ENCODE measurements at places on chromosomes 1 and 21.

DNA sequence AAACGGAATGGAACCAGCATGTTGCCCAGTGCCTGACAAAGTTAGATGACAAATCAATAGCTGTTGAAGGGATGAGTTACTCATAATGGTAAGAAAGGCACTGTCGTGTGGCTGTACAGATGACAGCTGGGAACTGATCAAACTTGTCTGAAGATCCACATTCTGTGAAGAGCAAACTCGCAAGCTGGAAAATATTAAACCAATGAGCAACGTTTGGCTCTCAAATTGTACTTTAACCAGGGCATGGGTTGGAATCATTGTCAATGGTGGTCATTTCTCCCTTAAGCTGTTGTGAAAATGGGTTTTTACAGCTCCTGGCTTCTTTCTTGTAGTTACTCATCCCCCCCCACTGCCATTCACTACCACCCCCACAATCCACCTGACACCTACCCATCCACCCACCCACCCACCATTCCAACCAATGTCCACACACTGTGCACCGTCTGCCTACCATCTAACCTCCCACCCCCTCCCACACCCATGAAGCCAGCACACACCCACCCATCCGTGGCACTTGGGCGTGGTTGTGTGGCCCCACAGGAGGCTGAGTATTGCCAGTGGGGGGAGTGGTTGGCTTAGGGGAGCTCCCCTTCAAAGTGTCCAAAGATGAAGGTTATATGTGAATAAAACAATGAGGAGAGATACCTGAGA, 46.7 kb downstream of the CLDN14 start:
- DNase-seq: no peak

DNA sequence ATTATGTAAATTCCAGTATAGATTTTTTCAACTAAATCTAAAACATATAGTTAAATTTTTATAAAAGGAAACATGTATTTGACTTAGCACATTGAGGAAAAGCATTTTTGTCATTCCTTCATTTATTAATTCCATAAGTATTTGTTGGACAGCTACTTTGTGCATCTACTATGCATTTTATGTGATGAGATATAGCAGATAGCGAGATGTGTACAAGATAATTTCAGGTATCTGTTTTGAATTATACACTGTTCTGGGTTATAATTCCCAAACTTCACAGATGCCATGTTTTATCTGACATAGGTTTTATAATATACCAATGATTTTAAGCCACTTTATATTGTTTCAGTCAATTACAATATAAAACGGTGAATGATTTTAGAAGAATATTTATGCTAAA, 398.7 kb downstream of the USH2A start:
- DNase-seq: no peak

DNA sequence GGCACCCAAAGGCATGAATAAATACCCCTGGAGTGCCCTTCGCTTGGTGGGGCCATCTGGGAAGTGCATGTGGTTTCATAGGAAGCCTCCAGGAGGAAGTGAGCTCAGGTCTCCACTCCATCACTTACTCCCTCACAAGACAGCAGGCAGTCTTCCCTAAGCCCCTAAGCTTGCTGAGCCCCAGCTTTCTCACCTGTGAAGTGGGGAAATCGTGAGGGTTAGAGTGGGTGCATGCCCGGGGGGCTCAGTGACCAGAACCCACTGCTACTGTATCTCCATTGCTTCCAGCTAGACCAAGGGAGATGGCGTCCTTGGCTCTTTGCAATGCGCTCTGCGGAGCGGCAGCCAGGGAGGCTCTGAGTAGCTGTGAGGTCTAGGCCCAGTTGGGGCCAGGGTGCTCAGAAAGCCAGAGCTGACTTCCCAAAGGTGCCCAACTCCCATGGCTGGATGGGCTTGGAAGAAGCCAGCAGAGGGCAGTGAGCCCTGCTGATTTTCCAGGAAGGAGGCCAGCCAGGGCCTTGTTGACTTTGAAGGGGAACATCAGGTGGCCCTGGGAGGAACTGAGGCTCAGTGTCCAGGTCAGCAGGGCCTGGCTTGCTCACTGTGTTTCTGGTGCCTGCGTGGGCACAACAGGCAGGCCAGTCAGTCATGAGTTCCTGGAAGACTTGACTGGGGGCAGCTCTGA, 27.3 kb downstream of the CDCP2 start:
- DNase-seq: no peak

DNA sequence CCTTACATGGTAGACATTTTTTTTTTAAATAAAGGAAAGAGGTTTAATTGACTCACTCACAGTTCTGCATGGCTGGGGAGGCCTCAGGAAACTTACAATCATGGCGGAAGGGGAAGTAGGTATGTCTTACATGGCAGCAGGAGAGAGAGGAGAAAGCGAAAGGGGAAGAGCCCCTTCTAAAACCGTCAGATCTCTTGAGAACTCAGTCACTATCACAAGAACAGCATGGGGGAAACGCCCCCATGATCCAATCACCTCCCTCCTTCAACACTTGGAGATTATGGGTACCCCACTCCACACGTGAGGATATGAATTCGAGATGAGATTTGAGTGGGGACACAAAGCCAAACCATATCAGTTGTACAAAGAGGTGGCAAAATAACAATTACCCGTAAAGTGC, 301.7 kb downstream of the GRIK1 start:
- DNase-seq: no peak

- DNase-seq: peak; percentile 33
These were observed 19.3 kb upstream of the ADARB1 start for GRCh38 chr21:45054927-45055612.

DNA sequence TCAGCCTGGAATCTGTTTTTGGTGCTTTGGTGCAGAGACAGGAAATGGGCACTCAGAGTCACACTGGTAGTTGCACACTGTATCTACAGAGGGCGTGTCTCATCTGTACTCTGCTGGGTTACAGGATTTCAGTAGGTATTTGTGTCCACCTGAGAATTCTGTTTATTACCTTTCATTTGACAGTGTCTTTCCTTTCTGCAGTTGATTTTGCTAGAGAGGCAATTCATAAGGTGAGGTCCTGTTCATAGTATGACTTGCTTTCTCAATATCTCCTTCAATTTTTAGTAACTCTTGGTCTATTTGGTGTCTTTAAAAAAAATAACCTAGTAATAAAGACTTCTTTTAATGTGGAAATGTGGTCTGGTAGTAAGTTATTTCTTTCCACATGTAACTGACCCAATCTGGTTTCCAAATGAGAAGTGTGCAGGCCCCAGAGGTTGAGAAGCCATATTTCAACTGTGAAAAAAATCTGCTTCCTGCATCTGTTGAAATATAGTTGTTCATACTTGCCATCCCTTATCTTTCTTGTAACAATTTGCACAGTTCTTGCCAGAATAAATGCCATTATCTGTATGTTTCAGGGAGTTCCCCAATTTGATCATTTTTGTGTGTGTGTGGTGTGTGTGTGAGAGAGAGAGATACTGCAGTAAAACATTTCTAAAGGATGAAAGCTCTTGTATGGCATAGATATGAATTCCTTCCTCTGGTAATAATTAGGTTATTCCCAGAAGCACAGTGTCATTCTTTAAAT, 78.4 kb upstream of the DNAJC6 start:
- DNase-seq: peak; percentile 53

GRCh38 chr1:108831225-108831624, 25.7 kb downstream of the AKNAD1 start:
- no peak for DNase-seq
